ENCODE measurements at places on chromosomes 2 and 18.

DNA sequence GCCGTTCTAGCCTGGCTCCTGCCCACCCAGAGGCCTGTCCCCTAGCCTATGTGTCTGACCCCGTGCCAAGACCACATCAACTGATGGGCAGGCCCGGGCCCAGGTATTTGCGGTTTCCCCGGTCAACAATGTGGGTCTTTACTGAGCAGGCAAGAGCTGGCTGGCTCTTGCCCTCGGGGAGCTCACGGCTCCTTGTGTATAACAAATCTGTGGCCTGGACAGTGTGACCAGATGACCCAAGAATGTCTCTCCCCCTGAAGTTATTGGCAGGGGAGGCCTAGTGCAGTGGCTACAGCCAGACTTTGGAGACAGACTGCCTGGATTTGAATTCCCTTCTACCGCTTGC is 179.6 kb downstream of the KLHL29 start:
- DNase-seq, result no peak

GRCh38 chr2:163731735-163732134 is 4.1 kb downstream of the FIGN start:
- DNase-seq, result no peak

DNA sequence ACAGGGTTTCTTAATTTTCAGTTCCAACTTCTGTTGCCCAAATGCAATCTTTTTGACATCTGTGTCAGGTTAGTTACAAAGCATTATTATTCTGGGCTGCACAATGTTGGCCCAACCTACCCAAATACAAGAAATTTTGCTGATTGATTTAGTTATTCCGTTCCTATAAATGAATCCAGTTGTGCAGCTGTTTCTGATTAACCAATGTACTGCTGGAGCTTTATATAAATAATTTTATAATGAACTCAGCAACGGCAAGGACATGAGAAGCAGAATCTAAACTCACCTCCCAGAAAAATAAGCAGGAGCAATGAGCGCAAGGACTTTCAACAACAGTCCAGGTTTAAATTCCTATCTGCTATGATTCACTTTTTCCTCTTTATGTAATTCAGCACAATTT is 76.3 kb upstream of the WIPF1 start:
- DNase-seq, result no peak

DNA sequence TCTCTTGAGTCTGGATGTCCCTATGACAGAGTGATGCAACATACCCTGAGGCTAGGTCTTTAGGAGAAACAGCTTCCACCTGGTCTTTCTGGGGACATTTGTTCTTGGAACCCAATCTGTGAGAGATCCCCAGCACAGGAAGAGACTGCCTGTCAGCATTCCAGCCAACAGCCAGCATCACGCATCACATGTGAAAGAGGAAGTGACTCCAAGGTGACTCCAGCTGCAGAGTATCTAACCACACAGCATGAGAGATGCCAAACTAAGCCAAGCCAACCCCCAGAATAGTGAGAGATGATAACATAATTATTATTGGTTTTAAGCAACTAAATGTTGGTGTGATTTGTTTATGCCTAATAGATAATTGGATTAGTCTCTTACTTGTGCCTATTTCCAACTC is 35.7 kb downstream of the C18orf63 start:
- DNase-seq, result no peak

GRCh38 chr2:63571291-63571690 is 17.0 kb downstream of the WDPCP start:
- DNase-seq, result no peak

- peak; percentile 43 for DNase-seq
Observed at GRCh38 chr2:11753886-11754699, 7.7 kb downstream of the LPIN1 start.

DNA sequence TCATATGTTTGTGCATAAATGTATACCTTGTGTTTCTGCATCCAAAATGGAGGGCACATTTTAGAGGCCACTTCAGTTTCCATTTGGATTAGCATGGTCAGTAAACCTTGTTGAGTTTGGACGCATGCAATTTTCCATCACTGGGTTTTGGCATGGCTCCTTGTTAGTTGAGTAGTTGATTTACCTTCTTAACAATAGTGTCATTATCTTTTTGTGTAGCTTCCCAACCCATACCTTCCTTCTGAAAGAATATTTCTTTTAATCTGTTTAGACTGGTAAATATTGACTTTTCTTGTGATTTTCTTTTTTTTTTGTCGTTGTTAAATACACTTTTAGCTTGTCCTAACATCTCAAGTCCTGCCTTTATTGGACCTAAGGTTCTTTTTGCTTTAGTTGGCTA is 15.5 kb downstream of the RPIA start:
- DNase-seq, result no peak

DNA sequence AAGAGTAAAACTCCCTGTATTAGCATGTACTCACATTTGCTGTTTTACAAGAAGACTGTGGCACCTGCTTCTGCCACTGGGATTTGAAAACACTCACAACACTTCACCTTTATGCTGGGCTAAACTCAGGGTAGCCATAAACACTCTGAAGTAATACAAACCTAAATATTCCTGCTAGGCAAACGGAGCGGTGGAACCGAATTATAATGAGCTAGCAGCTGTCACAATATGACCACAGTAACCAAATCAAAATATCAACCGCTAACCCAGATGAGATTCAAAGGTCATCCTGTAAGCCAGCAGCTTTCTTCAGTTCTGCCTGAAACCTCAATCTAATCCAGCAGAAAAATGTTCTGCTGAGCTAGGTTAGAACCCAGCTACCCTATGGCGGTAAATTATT is 132.1 kb downstream of the TCF4 start:
- no peak for DNase-seq

GRCh38 chr18:75156831-75157230 is 52.1 kb downstream of the PTGR3 start:
- DNase-seq, result no peak

GRCh38 chr18:33946336-33946735 is 278.4 kb downstream of the NOL4 start:
- DNase-seq, result no peak

GRCh38 chr18:56235481-56236013 is 402.8 kb downstream of the TXNL1 start:
- DNase-seq, result no peak

GRCh38 chr2:105362862-105363591 is 25.7 kb downstream of the C2orf49 start:
- DNase-seq, result no peak

DNA sequence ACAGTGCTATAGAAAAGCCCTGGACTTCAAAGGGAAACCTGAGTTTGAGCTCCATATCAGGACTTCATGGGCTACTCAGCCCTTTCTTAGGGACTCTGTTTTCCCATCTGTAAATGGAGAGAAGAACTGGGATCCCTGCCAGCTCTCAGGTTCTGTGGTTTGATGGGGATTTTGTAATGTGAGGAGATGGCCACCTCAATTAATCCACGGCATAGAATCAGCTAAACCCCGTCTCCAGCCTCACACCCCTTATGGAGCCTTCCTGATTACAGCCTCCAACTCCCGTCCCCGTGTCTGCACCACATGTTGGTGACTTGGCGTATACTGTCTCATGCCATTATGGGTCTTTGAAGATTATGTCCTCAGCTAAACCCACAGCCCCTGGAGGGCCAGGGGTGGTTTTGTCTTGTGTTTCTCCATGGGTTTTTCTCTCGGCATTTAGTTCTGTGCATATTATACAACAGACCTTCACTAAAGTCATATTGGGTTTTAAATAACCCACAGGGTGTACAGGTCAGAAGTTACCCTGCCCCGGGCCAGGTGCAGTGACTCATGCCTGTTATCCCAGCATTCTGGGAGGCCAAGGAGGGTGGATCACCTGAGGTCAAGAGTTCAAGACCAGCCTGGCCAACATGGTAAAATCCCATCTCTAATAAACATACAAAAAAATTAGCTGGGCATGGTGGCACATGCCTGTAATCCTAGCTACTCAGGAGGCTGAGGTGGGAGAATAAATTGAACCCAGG is 63.8 kb upstream of the PPP1CB start:
- no peak for DNase-seq

DNA sequence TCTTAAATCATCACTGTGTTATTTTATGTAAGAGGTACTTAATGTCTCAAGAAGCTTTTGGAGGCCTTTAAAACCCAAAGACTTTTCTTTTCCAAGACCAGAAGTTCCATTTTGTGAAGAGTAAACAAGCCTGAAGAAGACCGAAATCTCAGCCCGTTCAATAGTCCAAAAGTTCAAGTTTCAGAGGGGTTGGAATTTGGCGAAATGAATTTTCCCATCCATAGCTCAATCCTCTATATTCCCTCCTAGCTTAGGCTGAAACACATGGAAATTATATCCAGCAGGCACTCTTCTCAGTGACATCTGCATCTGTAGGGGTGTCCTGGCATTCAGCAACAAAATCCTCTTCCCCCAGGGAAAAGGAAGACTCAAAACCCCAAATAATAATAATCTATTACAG is 344.6 kb downstream of the ARHGAP15 start:
- no peak for DNase-seq

GRCh38 chr2:77054938-77055337 is 467.2 kb downstream of the LRRTM4 start:
- DNase-seq, result no peak

DNA sequence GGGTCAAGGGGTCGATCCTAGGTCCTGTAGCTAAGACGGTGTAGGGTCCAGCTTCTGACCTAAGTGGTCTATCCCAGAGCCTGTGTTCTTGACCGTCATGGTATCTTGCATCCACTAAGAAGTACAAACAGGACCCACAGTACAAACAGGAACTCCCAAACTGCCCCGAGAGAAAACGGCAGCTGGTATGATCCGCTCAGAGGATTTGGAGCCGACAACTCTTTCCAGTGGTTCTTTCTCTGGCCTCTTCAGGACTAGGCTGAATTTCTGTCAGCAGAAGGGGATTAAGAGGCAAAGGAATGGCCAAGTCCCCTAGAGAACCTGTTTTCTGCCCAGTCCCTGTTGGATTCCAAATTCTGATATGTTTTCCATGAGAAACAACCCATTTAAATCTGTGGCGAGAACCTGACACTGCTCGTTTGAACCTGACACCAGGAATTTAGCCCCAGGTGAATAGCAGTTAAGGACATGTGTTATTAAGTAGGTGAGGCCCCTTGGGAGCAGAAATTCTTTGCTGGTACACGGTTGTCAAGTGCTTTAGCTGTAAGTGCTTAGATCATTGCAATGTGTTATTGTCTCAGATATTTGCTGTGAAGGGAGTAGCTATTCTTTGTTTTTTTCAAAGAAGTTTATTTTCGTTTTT is 50.5 kb upstream of the TXNDC2 start:
- DNase-seq, result no peak

DNA sequence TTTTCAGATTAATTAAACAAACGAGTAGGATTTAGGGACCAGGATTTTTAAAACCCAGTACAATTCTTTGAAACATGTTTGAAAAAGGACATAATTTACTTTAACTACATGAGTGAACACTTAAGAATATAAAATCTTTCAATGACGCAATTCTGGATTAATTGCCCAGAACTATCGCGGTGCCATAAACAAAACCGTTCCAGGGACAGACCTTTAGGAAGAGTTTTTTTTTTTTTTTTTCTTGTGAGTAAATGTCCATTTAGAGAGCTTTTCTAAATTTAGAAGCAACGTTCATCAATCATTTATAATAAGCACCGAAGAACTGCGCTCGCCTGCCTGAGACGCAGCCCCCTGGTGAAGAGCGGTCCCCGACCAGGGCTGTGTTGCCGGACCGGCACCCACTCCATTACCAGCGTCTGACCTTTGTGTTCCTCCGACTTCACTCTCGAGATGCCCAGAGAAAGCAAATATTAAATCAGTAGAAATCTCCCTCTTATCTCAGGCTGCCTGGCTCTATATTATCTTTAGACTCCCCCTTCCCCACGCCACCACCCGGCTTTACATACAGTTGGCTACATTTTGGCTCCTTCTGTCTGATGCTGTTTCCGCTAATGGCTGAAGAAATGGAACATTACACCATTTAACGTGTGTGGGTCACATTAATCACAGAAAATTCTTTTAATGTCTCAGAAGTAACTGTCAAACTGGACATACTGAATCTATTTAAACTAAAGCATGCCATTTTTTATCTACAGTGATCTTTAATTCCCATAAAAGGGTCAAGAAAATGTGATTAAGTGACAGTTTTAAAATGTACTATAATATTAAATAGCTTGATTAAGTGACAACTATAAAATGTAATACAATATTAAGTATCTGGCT is 364.0 kb upstream of the MEIS1 start:
- DNase-seq, result no peak

DNA sequence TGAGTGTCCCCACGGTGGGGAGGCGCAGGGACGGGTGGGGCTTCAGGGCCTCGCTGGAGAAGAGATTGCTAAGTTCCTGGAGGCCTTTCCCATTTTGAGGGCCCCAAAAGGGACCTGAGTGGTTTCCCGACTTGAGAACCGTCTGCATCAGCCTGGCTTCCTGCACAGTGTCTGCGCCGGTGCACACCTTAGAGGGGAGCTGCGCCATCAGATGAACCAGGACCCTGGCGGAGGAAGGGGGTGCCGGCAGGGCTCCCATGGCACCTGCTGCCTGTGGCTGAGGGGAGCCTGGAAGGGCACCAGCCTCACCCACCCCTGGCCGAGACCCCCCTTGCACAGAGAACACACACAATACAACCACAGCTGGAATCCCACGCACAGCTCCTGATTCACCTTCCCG is 465.1 kb upstream of the MYT1L start:
- DNase-seq, result no peak

DNA sequence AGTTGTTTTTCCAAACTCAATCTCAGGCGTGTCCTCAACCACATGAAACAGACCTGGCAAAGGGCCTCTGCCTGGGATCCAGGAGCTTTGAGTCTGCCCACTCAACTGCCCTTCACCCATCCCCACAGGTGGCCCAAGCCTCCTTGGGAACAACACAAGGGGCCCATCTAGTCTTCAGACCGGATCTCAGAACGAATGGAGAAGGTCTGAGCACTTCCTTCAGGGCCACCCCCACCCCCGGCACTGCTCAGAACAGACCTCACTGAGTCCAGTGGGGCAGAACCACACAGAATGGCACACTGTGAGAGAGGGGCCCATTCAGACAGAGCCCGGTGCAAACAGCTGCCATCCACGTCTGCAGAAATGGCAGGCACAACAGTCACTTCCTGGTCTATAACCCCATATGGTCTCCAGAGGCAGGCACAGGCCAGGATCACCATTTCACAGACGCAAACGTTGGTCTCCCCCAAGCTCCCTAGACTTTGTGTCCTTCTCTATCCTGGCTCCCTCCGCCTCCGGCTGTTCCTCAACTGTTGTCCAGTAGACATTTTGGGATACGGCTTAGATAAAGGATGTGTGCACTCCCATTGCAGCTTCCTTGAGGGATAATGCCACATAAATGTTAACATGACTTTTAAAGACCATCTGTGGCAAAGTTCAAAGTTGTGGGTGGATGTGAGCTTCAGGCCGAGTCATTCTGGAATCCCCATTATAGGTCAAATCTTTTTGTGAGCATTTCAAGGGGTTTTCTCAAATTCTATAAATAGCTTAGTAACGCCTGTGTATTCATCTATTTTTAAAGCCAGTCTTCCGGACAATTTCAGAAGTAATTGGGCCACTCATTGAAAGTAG is 149.7 kb downstream of the SMAD7 start:
- no peak for DNase-seq
